ENCODE measurements at places on chromosomes 5 and 9.

DNA sequence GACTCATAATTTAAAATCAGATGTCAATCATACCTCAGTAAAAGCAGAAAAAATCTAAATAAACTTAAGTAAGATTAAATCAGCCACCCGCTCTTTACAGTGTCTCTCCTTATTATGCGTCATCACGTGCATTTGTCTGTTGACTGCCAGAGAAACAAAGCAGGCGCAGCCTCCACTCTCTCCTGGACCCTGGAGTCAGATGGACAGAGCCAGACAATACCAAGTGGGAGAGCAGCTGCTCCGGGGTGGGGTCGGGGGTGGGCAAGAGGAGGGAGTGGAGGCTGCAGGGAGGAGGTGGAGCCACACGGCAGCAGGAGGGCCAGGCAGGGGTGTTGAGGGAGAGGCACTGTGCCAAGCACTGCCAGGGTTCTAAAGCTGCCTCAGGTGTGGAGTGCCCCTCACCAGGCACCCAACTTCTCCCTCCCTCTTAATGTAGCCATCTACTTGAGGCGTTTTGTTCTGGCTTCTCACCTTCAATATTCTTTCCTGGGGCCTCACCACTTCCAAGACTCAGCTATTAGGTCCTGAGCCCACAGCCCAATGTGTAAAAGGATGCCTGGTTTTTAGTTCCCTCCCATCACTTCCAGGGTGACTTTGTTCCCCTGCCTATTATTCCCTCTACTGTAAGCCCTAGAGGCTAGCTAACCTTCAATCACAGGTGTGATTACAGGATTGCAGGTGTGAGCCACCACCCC is 96.3 kb downstream of the GLDC start:
- DNase-seq = no peak

- DNase-seq = no peak
Observed at GRCh38 chr9:6641961-6642360, 3.6 kb downstream of the GLDC start.

DNA sequence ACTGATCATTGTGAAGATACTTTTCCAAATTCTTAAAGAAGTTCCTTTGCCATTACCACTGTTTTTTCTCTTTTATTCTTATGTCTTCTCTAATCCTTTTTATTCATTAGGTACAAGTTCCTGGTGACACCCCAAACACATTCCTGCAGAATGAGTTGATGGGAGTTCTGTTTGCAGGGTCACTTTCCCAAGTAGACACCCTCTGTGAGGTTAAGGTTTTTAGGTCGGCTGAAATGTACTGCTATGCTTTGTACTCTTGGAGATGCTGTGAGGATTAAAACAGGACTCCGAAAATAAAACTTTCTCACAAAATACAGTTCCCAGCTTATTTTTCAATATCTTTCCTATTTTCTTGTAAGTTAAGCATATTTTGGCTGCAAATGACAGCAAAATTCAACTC is 143.3 kb upstream of the TLE4 start:
- no peak for DNase-seq

DNA sequence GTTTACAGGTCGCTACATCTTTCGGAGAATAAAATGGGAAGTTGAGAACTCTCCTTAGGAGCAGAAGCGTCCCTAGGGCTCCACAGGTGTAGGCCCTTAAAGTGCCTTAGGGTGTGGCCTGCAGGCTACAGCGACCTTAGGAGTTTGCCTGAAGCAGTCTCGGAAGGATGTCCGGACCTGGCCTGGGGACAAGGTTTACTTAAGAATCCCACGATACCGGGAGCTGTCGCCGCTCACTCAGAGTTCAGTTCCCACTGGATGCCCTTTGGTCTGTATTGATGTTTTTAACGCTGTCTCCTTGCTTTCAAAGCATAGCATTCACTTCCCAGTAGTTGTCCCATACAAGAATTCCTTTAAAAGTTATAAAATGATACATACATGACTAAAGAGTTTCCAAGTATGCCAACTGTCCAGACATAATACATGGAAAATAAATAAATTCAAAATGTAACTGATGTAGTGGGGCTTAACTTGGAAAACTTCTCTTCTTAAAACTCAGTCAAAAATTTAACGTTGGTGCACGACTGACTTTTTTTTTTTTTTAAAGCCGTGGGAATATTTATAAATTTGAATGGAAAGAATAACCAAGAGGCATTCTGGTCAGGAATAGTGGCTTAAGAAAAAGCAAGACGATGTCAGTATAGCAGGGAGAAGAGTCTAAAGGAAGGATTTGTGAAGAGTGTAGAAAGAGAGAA is 848 bp downstream of the RAD50 start:
- peak; percentile 52 for DNase-seq

DNA sequence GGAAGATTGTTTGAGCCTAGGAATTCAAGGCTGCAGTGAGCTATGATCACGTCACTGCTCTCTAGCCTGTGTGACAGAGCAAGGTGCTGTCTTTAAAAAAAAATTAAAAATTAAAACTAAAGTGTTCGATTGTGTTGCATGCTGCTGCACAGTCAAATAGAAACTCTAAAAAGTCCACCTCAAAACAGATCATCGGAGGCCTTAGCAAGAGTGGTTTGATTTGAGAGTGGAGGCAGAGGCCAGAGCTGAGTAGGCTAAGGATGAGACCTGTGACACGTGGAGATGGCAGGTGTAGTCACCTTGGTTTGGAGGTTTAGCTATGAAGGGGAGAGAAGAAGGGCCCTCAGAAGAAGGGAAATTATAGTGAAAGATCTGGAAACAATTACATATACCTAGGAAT is 2.8 kb upstream of the PTPDC1 start:
- no peak for DNase-seq

DNA sequence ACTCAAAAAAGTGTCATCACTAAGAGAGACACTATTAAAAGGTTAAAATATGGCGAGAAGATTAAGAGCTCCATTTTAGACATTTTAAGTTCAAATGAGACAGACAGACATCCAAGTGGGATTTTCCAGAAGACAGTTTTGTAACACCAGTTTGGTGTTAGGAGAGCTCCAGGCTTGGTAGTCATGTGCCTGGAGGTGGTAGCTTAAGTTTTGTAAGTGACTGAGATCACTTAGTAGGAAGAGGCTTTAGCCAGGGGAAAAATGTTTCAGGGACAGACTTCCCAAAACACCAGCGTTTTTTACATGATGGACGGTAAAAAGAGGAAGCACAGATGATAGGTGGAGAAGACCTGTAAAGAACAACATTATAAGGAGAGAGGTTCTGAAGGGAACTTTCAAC is 150.3 kb downstream of the GIN1 start:
- DNase-seq = no peak

DNA sequence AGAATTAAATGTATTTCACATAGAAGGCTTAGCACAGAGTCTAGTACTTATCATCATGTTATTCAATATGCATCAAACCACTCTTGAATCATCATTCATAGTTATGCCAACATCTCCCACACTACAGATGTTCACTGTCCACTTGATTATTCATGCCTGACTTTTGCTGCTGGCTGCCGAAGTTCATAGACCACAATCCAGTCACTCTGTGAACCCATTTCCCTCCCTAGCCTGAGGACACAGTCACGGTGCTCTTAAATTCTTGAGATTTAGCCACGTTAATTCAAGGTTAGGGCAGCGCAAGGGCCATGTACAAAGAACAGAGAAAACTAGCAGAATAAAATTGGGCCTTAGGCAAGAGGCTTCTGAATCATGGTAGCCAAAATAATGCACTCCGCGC is 32.4 kb downstream of the ABCA1 start:
- no peak for DNase-seq

DNA sequence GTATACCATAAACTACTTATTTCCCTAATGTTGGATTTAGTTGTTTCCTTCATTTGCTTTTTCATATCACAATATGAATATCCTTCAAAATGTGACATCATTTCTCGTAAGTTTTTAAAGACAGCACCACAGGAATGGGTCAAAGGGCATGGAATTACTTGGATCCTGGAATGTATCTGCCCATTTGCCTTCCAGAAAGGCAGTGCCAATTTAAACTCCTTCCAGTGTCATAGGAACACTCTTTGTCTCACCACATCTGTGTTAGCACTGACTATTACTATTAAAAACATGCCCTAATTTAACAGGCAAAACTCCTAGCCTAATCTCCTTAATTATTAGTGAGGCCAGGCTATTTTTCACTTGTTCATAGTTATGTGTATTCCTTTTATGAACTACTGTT is 58.0 kb downstream of the SPTLC1 start:
- DNase-seq = no peak

- DNase-seq = no peak
Observed at GRCh38 chr5:131947445-131947844, 2.0 kb upstream of the MEIKIN start.

- DNase-seq = no peak
Observed at GRCh38 chr9:91647371-91647770, 223.7 kb upstream of the NFIL3 start.

DNA sequence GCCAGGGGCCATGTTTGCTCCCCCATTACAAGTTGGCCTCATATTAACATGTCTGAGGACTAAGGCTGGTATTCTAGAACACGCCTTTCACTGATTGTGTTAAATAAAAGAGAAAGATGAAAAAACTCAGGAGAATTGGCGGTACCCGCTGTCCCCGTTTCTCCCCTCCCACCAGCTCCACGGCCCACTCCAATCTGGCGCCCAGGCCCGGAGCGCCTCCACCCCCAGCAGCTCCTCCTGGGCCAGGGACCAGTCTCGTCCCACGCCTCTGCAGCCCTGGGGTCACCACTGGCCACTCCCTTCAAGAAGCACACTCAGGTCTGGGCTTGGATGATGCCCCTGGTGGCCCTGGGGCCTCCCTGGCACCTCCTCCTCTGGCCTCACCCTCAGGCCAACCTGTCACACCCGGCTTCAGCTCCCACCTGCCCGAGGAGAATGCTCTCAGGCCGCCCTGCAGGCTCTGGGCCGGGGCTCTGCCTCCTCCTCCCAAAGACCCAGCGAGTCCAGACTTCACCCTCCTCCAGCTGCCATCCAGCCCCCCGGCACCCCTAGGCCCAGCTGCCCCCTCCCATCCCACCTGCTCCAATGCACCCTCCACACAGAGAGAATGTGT is 133.0 kb upstream of the PPP1R26 start:
- no peak for DNase-seq

GRCh38 chr9:94927762-94928670 is 201.5 kb downstream of the AOPEP start:
- DNase-seq = no peak

- DNase-seq = no peak
Observed at GRCh38 chr5:43569236-43569746, 12.4 kb upstream of the PAIP1 start.

DNA sequence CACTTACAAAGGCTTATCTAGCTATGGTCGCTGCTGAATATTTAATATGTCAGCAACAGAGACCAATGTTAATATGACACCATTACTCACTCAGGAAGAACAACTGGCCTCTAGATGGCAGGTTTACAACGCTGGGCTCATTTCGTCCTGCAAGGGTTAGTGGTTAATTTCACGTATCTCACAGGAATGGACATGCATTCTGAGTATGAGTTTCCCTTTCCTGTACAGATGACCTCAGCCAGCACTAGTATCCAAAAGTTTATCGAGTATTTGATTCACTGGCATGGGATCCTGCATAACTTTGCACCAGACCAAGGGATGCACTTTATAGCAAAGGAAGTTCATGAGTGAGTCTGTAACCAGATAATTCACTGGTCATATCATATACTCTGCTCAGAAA is 8.7 kb upstream of the TRPC7 start:
- DNase-seq = no peak

DNA sequence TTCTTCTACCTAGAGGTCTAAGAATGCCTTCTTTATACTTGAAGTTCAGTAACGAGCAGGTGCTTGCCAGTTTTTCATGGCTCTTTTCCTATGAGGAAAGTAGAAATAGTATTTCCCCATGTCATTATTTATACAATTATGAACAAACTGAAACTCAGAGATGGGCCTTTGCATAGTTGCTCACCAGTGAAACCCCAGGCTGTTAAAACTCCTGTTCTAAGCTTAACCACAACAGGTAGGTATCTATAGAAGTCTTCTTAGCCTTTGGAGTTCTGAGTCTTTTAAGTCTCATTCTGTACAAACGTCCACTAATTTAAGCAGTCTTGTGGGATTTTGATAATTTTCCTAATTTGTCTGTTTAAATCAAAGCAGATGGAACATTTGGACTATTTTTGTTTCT is 90.1 kb downstream of the STARD4 start:
- no peak for DNase-seq

DNA sequence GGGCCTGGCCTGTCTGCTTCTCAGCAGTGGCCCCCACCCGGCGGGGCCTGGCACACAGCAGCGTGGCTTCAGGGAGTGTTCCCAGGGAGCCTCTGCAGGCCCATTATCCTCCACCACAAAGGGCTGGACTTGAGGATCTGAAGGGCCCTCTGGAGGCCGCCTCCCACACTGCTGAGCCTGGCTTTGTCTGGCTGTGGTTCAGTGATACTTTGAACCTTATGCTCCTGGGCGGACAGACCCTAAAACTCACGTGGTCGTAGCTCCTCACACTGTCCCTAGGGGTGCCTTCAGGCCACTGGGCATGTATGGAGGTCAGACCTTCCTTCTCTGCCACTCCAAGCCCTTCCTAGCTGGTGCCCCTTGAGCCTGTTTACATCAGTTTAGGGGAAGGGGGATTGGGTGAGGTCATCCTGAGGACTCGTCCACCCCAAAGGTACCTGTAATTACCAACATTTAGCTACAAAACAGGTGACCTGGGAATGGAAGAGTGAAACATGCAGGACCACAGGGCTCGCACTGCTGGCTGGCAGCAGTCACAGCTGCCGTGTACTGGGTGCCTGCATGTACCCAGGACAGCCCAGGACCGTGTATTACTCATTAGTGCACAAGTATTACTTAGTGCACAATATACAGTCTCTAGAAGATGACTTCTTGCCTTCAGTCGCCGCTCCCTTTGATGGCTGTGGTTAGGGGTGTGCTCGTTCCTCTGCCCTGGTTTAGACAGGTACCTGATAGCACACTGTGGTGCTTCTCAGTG is 8.5 kb downstream of the GRHPR start:
- DNase-seq = no peak

- DNase-seq = no peak
Observed at GRCh38 chr9:70398145-70398556, 16.3 kb downstream of the KLF9 start.

- DNase-seq = no peak
Observed at GRCh38 chr9:123792501-123792900, 137.4 kb downstream of the DENND1A start.

GRCh38 chr9:27086818-27087680 is 22.0 kb upstream of the TEK start:
- no peak for DNase-seq

GRCh38 chr5:104084896-104085295 is 522.3 kb upstream of the NUDT12 start:
- DNase-seq = no peak

GRCh38 chr5:66875315-66875714 is 279.1 kb downstream of the MAST4 start:
- DNase-seq = no peak

- no peak for DNase-seq
Observed at GRCh38 chr9:105237246-105237645, 7.2 kb upstream of the SLC44A1 start.

GRCh38 chr9:96100385-96101300 is 201.3 kb downstream of the HSD17B3 start:
- peak; percentile 5 for DNase-seq

DNA sequence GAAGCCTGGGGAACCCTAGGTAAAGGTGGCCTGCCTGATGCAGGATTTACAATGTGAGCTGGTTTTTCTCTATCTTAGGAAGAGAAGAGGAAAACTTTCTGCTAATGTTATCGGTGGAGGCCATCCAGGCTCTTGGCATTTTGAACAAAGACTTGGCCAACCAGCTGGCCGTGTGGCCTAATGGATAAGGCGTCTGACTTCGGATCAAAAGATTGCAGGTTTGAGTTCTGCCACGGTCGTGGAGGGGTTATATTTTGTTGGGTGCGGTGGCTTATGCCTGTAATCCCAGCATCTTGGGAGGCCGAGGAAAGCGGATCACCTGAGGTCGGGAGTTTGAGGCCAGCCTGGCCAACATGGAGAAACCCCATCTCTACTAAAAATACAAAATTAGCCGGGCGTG is 9.6 kb downstream of the C9orf152 start:
- no peak for DNase-seq
